ENCODE measurements at places on chromosomes 6 and 20.

- no peak for DNase-seq
Observed at GRCh38 chr20:7926767-7927166, 13.5 kb downstream of the HAO1 start.

- no peak for DNase-seq
Observed at GRCh38 chr6:98280492-98280891, 553.9 kb upstream of the POU3F2 start.

GRCh38 chr6:13302291-13302690 lies 26.0 kb downstream of the TBC1D7 start:
- peak; percentile 60 for DNase-seq

DNA sequence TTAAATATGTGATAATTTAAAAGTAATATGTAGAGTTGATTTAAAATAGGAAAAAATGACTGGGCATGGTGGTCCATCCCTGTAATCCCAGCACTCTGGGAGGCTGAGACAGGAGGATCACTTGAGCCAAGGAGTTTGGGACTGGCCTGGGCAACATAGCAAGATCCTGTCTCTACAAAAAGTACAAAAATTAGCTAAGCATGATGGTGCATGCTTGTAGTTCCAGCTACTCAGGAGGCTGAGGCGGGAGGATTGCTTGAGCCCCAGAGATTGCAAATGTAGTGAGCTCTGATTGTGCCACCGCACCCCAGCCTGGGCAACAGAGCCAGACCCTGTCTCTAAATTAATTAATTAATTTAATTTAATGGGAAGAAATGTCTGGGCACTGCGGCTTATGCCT lies 44.2 kb upstream of the CDYL start:
- DNase-seq = no peak

GRCh38 chr20:57829805-57830514 lies 120.1 kb upstream of the PMEPA1 start:
- DNase-seq = no peak

- no peak for DNase-seq
Observed at GRCh38 chr6:52522151-52522626, 54.7 kb downstream of the TRAM2 start.

DNA sequence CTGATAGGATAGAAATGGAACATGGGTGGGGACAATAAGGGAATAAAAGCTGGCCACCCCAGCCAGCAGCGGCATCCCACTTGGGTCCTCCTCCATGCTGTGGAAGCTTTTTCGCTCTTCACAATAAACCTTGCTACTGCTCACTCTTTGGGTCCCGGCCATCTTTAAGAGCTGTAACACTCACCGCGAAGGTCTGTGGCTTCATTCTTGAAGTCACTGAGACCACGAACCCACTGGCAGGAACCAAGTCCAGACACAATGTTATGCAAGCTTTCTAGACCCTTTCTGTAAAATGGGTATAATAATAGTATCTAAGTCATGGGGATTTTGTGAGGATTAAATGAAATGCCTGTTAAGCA lies 48.9 kb upstream of the EZR start:
- DNase-seq = no peak

DNA sequence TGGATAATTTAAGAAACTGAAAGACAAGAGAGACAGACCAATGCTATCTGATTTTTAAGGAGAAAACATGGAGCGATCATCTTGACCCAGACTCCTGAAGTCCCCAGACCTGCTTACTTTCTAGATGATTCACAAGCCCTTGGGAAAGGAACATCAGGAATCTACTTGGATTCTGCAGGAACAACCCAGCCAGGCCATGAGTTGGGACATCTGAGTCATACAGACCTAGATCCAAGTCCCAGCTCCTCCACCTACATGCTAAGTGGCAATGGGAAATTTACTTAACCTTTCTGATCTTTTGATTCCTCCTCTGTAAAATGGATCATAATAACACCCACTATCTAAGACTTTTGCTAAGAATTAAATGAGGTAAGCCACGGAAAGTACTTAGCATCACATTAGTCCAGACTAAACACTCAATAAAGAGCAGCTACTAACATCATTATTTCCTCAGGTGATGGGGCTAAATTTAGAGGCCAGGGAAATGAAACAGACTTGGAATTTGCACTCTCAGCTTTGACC lies 61.0 kb upstream of the MAFB start:
- no peak for DNase-seq

DNA sequence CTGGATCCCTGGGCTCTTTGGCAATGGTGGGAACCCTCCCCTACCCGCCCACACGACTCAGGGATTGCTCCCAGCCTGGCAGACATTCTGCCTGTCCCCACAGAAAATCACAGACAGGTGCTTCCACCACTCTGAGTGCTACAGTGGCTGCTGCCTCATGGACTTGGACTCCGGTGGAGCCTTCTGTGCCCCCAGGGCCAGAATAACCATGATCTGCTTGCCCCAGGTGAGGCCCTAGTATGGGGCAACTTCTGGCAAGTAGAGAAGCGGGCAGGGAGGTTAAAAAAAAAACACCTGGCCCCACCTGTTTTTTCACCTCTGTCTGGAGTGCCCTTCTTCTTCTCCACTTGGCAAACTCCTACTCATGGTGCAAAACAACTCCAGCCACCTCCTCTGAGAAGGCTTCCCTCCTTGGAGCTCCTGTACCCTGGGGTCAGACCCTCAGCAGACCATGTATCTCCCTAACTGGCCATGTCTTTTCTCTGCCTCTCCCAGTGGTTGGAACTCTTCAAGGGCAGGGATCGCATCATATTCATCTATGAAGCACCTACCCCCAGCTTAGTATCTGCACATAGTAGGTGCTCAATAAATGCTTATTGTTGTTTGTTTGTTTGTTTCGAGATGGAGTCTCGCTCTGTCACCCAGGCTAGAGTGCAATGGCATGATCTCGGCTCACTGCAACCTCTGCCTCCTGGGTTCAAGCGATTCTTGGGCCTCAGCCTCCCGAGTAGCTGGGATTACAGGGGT lies 1.1 kb downstream of the CLPSL2 start:
- DNase-seq = no peak

DNA sequence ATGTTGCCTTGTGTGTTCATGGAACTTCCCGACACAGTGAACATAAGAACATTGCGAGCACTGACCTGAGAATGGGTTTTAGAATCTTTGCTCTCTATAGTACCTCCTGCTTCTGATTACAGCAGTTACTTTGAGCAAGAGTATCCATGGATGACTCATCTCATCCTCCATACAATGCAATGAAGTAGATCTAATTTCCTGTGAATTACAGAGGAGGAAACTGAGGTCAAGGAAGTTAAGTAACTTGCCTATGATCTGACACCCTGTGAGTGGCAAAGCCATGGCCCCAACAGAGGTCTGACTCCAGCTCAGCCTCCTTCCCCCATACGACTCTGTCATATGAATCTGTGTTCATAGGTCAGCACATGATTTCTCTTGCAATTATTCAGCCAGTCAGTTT lies 518.1 kb downstream of the TFAP2A start:
- DNase-seq = no peak

GRCh38 chr6:37432590-37432915 lies 468 bp upstream of the CMTR1 start:
- DNase-seq = no peak
